ENCODE measurements at places on chromosomes 4 and X.

DNA sequence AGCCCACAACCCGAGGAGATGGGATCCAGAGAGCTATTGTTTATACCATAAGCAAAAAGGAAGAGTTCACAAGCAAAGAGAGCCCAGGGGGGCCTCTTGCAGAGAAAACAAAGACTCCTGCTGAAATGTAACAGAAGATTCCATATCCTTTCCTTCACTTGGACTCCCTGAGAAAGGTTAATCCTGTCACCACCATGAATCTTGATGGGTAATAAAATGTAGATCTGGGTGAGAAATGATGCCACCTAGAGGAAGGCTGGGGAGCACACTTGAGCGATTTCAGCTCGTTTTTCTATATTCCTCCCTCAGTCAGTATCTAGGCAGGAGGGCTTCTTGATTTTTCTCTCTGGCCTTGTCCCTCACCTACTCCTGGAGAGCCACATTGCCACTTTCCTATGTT lies 10.2 kb upstream of the KCNE5 start:
- DNase-seq, result no peak

DNA sequence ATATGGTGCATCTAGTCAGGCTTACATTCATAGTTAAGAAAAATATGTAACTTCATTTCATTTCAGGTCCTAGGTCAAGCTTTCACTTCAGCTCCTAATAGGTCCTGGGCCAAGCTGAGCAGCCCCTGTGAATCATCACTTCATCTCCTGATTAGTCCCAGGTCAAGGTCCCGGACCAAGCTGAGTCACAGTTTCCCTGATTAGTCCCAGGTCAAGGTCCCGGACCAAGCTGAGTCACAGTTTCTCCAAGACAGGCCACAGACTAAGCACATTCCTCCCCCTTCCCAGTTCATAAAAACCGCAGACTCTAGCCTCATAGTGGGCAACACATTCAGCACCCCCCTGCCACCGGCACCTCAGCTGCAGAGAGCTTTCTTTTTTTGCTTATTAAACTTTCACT lies 1331.8 kb downstream of the PCDH19 start:
- DNase-seq, result no peak

DNA sequence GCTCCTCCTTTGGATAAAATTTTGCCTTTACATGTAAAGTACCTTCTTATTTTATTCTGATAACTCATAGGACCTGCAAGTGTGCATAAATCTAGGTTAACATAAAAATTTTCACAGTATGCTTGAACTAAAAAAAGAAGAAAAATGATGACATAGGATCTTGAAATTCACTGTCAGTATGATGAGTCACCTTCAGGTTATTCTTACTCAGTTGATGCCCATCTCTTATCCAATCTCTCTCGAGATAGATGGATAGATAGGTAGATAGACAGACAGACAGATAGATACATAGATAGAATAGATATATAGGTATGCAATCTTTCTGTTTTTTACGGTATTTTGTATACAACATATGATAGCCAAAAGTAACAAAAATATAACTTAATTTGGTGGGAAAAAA lies 485.5 kb downstream of the NAF1 start:
- no peak for DNase-seq

DNA sequence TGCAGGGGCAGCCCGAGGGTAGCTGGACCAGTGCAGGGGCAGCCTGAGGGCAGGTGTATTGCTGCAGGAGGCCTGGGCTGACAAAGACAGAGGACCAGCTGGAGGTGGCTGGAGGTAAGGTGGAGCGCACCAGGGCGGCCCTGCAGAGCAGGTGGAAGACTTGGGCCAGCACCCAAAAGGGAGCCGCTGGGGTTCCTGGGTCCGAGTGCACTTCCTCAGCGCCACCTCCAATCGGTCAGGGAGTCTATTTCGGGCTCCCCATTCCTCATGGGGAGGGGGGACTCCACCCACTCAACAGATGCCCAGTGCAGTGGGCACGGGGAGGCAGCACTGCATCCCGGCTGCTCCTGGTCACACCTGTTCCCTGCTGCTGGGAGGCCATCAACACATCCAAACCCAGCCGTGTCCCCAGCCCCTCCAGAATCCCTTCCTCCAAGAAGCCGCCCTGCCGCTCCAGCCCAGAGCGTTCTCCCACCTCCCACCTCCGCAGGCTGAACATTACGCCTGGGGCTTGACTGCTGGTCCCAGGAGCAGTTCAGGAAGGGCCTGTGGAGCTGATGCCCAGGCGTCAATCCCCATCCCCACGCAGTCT lies 1.5 kb downstream of the LRPAP1 start:
- DNase-seq, result no peak

GRCh38 chr4:112951362-112952312 lies 97.8 kb upstream of the ANK2 start:
- DNase-seq, result no peak

DNA sequence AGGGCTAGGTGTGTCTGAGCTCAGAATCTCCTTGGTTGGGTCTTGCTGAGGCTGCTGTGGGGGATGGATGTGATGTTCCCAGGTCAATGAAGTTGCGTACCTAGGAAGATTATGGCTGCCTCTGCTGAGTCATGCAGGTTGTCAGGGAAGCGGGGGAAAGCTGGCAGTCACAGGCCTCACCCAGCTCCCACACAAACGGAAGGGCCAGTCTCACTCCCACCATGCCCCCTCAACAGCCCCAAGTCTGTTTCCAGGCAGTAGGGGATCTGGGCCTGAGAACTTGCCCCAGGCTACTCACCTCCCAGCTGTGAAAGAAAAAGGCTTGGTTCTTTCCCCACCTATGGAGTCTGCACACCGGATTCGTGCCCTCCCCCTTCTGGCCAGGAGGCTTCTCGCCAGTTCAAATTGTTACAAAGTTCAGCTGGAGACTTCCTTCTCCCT lies 72.9 kb downstream of the WDR44 start:
- DNase-seq, result no peak

- no peak for DNase-seq
Measured at GRCh38 chr4:137647375-137647774, 115.1 kb upstream of the PCDH18 start.

GRCh38 chr4:20615486-20616260 lies 84.6 kb upstream of the PACRGL start:
- DNase-seq, result no peak

GRCh38 chrX:40267334-40268187 lies 169.8 kb upstream of the BCOR start:
- DNase-seq, result no peak

GRCh38 chr4:1902243-1902642 lies 31.1 kb downstream of the NSD2 start:
- no peak for DNase-seq

- no peak for DNase-seq
Measured at GRCh38 chr4:40466789-40467188, 131.7 kb downstream of the CHRNA9 start.

DNA sequence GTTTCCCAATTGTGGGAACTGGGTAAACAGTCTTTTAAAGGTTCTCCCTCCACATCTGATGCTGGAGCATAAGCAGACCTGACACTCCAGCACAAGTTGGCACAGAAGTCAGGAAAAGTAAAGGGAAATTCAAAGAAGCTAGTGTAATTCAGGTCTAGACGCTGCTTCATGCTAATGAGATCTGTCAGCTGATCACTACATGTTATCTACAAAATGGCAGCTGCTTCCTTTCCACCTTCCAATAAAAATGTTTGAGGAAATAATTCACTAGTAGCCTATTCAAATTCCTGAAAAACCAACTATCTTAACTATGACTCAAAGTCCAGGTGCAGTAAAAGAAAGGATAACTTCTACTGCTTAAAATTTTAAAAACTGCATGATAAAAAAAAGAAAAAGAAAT lies 29.3 kb downstream of the DCAF8L2 start:
- no peak for DNase-seq

- DNase-seq, result no peak
Measured at GRCh38 chr4:7918981-7919380, 20.7 kb downstream of the AFAP1 start.

DNA sequence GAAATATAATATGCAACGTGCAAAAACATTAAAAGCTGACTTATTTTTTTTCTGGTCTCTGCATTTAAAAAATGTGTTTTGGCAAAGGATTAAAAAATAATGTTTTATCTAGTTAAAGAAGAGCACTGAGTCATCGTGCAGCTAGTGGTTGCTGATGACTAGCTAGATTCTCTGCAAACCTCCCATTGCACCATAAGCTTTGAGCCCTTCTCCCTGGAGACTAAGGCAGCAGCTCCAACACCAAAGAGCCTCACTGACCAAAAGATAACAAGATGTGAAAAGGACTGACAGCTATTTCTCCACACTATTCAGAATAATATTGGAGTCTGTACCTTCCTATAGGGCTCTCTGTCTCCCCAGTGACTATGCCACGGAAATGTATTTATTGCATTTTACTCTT lies 424.3 kb downstream of the SLITRK2 start:
- no peak for DNase-seq

GRCh38 chr4:157072002-157072401 lies 3.9 kb upstream of the GLRB start:
- DNase-seq, result no peak

- DNase-seq, result no peak
Measured at GRCh38 chr4:88091378-88091777, 67.1 kb downstream of the ABCG2 start.

- DNase-seq, result no peak
Measured at GRCh38 chr4:116501954-116502353, 583.4 kb downstream of the TRAM1L1 start.

GRCh38 chrX:138890491-138890890 lies 179.0 kb upstream of the FGF13 start:
- no peak for DNase-seq

DNA sequence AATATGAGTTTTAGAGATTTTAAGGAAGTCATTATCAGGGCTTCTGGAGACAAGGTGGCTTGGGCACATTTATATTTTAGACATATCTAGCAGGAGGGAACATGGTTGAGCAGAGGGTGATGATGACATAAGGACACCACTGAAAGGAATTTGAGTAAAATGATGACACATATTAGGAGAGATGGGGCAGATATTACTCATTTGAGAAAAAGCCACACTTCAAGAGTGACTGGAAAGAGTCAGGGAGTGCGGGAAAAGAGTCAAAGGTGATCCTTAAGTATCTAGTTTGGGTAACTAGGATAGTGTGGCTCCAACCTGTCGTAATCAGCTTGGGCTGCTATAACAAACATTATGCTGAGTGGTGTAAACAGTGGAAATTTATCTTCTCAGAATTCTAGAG lies 377.7 kb downstream of the PACRGL start:
- DNase-seq, result no peak

DNA sequence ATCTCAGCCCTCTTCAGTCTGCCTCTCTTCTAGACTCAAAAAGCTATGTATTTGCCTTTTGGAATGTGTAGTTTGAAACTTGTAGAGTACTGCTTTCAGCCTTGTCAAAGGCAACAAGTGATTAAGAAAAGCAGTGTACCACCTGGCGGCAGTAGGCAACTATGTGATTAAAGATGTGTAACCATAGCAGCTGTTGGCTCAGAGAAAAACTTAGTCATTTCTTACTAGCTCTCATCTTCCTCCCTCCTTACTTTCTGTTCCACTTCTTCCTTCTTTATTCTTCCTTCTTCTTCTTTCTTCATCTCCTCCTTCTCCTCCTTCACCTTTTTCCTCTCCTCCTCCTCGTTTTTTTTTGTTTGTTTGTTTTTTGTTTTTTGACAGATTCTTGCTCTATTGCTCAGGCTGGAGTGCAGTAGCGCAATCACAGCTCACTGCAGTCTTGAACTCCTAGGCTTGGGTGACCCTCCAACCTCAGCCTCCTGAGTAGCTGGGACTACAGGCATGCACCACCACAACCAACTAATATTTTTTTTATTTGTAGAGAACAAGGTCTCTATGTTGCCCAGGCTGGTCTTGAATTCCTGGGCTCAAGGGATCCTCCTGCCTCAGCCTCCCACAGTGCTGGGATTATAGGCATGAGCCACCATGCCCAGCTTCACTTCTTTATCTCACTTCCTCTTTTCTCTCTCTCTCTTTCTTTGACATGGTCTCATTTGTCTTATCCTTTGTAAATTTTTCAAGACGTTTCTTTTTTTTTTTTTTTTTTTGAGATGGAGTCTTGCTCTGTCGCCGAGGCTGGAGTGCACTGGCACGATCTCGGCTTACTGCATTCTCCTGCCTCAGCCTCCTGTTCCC lies 32.6 kb downstream of the ABHD18 start:
- DNase-seq, result no peak

GRCh38 chr4:61443813-61444510 lies 243.8 kb downstream of the ADGRL3 start:
- DNase-seq, result no peak

DNA sequence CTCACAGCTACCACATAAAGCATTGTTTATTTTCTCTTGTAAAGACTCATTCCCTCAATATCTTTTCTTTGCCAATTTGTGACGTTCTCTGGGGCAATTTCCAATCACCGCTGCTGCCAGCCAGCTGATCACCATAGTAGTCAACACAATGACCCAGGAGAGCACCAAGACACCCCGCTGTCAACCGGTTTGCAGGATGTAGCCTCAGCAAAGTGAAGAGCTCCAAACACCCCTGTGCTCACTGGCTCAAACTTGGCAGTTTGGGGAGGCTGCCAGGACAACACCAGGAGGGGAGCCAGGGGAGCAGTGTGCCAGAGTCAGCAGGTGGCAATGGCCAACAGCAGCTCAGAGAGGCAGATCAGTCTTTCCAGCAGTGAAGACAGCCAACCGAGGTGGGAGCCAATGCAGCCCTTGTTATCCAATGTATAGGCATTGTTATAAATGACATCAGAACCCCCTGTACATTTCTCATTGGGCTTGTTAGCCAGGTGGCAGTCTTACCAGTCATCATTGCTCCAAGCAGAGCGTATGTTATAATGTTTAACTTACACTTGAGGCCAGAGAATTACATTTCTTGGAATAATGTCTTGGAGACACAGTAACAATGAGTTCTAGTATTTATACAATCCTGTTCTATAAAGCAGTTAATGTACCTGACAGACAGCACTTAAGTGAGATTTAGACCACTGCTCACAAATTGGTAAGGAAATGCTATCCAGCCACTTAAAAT lies 274.9 kb upstream of the GK2 start:
- DNase-seq, result peak; percentile 96

DNA sequence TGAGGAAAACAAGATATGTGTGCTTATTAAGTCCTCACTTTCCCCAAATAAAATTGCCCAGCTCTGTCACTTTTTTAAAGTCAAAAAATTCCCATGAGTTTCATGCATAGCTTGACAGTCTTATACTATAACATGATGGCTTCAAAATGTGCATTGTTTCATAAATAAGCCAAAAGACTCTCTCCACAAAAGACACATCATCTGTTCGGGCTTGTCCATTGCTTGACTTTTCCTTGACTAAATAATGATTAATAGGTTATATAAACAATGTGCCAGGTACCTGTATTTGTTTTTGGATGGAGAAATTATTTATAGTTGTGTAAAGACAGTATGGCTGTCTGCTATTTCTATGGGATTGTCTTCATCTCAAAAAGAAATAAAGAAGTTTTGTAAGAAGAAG lies 329.2 kb upstream of the KLF3 start:
- DNase-seq, result no peak

GRCh38 chr4:153538487-153539357 lies 72.6 kb downstream of the TMEM131L start:
- DNase-seq, result peak; percentile 35

- no peak for DNase-seq
Measured at GRCh38 chr4:186642530-186642929, 81.1 kb downstream of the FAT1 start.

GRCh38 chr4:186159613-186160012 lies 31.8 kb upstream of the CYP4V2 start:
- DNase-seq, result no peak
